Uterus (tissue), 4 donors: ENCODE measurements at places on chromosomes 3 and 15. TPM values are rescaled to one million over a fixed set of nuclear protein-coding genes. Genes with fewer than 3 reads are reported as not detected.

- DNase-seq = no peak
Observed at GRCh38 chr3:110227991-110228390, 843.6 kb upstream of the NECTIN3 start.

DNA sequence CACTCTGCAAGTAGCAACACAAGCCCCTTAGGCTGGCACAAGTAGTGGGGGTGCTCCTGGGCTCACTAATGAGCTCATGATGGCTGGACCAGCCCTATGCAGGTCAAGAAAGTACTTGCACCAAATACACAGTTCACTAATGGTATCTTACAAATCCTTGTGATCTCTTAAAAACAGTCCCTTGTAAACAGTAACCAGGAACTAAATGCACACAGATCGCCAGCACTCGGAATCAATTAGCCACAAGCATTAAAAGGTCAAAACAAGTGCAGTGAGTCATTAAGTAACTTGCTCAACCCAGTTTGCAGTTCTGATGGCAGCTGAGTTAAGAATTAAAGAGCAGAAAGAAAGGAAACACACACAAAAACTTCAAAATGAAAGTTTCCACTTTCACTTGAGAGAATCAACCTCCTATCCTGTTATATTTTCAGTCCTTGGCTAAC is 43.2 kb downstream of the ARHGEF3 start:
- peak; percentile 31 for DNase-seq

GRCh38 chr3:110519071-110519470 is 552.5 kb upstream of the NECTIN3 start:
- DNase-seq = no peak

DNA sequence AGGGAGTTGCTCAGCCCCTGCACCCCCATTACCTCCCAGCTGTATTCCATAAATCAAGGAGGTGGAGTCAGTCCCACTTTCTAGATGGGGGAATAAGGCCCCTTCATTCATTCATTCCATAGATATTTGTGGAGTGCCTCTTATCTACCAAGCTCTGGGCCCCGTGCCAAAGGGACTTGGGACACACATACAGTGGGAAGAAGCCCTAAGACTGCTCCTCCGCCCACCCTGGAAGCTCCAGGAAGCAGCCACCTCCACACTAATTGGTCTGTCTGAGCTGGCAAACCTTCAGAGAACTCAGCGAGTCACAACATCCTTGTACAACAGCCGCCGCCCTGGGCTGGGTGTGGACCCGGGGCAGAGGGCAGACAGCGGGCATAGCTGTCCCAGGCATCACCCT is 6.4 kb downstream of the STRA6 start:
- DNase-seq = peak; percentile 75

GRCh38 chr3:11641316-11641682 is 2.4 kb downstream of the VGLL4 start:
- DNase-seq = no peak

CSPG4 gene
- 54.3 TPM for total RNA-seq

KLHL40 gene
- not detected for total RNA-seq

C3orf70 gene
- 18.2 TPM for total RNA-seq

TTC21A gene
- total RNA-seq = 2.8 TPM

WDR5B gene
- total RNA-seq = 9.8 TPM
